RCC 7860 (cell line): ENCODE measurements at places on chromosomes 6 and 20.

DNA sequence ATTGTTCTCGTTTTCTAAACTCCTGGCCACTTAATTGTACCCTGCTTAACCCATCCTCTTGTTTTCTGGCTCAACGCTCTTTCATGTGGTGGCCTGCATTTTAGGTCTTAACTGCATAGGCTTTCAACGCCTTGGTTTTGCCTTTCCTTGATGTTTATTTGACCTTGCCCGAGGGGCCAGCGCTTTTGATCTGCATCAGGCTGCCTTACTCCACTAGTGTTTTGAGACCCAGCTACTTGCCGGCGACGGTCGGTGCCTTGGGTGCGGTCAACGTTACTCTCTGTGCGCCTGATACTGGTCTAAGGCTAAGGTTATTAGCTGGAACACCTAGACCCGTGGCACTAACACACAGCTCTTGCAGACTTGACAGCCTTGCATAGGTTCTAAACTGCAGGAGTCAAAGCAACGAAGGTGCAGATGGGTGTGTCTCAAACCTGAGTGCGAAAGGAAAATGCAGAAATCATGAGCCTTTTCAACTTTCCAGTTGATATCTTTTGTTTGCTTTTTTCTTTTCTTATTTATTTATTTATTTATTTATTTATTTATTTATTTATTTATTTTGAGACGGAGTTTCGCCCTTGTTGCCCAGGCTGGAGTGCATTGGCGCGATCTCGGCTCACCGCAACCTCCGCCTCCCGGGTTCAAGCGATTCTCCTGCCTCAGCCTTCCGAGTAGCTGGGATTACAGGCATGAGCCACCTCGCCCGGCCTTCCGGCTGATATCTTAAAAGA lies 138.8 kb downstream of the HFE start:
- no peak for DNase-seq

DNA sequence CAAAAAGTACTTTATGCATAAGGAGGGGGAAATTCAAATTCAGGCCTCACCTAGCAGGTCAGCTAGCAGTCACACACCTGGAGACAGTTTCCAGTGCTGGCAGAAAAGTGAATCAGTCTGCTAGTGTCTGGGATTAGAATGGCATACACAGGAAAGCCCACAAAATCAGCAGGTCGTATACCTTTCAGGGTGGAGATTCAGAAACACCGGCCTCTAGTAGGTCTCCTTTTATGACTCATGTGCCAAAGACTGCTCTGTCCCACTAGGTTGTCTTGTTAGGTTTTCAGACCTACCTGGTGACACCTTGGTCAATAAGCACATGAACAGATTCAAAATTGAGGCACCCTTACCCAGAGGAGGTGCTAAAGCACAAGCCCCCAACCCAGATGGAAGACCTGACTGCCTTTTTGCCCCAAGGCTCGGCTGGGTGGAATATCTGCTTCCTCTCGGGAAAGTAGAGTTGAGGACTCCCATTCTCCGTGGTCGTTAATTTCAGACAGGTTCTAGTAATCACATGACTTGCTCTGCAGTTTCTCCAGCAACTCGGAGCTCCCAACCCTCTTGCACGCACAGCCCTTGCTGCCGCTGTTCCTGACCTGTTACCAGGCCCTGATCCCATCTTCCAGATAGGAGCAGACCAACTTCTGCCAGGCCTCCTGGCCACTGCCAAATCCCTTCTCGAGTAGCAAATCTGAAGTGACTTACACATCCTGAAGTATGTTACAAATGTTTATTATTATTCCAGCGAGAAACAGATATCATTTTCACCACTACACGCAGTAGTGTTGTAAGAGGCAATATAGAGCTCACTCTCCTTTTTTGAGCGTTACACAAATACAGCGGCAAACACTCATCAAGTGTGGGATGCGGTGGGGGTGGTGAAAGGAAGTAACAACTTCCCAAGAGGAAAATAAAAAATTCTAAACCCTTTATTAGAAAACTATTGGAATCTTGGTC lies 46.6 kb downstream of the AGPAT4 start:
- DNase-seq: no peak

DNA sequence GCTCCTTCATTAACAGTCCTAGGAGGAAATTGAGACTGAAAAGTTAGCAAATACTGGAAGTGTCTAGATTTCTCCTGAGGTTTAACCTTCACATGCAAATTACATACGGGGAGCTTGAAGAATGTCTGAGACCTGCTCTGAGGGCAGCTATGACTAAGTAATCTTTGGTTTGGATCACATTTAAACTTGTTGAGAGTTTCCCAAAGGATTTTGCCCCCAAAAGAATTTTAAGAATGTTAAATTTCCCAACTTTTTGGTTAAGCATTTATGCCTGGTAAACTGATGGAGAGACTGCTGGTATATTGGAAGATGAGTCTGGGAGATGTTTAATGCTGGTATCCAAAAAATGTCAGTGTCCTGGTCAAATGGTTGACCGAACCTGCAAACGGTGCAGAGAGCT lies 97.0 kb downstream of the RREB1 start:
- peak; percentile 5 for DNase-seq

GRCh38 chr6:31979238-31979898 lies 2.5 kb upstream of the C4A start:
- no peak for DNase-seq

GRCh38 chr20:61439251-61439650 lies 187.2 kb downstream of the CDH4 start:
- DNase-seq: no peak
